ENCODE measurements at places on chromosomes 1 and 21. TPM values are rescaled to one million over a fixed set of nuclear protein-coding genes. Genes with fewer than 3 reads are reported as not detected.

PLA2G2C gene
- total RNA-seq = not detected

GATAD2B gene
- 97.0 TPM for total RNA-seq

C1orf87 gene
- not detected for total RNA-seq

FMO2 gene
- total RNA-seq = not detected

ELAPOR1 gene
- total RNA-seq = 15.4 TPM

- no peak for DNase-seq
Observed at GRCh38 chr21:37863842-37864241, 52.4 kb downstream of the KCNJ6 start.

- no peak for DNase-seq
Observed at GRCh38 chr1:89465201-89465600, 59.4 kb upstream of the LRRC8B start.

DNA sequence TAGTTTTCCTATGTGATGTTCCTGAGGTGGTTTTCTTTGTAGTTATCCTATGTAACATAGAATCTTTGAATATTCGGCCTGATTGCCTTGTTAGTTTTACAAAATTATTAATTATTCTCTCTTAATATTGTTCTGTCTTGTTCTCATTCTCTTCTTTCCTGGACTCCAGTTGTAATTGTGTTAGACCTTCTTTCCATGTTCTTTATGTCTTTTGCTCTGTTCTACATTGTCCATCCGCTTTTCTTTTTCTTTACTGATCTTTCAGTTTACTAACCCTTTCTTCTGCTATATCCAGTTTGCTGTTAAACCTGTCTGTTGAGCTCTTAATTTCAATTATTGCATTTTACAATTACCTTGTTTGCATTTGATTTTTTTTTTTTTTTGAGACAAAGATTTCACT lies 89.3 kb downstream of the PEX14 start:
- DNase-seq = no peak

DNA sequence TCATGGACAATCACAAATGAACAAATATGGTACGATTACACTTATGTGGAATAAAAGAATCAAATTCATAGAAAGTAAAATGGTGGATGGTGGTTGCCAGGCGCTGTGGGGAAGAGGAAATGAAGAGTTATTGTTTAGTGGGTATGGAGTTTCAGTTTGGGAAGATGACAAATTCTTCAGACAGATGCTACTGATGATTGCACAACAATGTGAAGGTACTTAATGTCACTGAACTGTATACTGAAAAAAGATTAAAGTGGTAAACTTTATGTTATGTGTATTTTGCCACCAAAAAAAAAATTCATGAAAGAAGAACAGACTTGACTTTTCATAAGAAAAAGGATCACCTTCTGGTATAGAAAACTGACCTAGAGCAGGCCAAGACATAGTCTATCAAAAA lies 745.6 kb upstream of the CXADR start:
- no peak for DNase-seq

- DNase-seq = no peak
Observed at GRCh38 chr1:17119773-17120480, 676 bp upstream of the PADI2 start.

DNA sequence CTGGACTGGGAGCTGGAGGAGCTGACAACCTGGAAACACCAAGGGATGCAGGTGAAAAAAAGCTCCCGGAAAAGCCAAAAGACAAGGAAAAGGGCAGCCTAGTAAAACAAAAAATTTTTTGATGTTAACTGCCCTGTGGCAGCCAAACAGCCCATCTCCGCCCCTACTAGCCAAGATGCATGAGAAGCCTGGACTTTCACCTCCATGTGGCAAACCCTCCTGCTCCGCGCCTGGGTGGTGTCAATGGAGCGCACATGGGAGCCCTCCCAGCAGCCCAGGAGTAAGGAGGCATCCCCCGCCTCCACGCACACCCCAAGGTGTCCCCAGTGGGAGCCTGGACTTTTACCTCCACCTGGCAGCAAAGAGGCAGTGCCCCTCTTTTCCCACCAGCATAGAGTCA lies 30.5 kb downstream of the LEMD1 start:
- no peak for DNase-seq

GRCh38 chr1:202279806-202280205 lies 61.9 kb downstream of the UBE2T start:
- DNase-seq = no peak

- DNase-seq = no peak
Observed at GRCh38 chr1:29256394-29256793, 20.1 kb downstream of the PTPRU start.

DNA sequence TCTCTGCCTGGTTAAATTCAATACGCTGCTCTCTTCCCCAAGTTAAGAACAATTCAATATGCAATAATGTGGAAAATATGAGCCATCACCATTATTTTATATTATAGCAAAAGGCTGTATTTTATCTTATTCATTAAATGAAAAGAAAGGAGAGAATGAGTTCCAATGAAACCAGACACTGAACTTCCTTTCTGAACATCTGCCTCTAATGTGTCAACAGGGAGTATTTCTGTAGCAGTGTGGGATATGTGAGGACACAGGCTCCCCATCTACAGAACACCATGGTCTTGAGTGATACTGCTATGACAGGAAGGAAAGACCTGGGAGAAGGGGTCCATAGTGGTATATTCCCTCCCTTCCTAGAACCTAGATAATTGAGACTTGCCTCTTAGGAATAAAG lies 46.3 kb downstream of the CASQ2 start:
- DNase-seq = no peak

GRCh38 chr1:194295685-194296084 lies 1109.3 kb upstream of the B3GALT2 start:
- peak; percentile 67 for DNase-seq

DNA sequence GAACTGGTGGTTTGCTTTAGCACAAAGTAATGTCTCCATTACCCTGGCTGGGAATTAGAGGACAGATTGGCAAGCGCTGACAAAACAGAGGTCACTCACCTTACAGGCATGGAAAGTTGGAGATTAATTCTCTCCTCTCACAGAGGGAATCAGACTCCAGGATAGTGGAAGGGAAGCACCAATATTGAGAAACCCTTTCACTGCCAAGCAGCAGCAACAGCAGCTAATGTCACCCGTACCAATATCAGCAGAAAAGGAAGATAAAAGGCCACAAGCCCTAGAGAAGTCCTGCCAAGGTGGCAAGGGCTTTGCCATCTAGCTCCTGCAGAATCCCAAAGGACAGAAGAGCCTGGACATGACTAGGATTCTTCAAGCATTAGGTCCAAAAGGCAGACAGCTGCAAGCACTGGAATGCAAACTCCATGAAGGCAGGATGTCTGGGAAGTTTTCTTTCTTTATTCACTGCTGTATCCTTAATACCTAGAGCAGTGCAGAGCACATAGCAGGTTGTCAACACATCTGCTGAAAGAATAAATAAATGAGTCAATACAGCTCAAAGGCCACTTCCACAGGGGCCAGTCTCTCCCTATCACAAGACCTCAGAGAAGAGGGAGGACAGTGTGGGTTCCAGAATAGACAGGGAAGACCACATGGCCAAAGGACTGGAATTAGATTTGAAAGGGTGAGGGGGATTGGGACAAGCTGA lies 57.2 kb downstream of the ERI3 start:
- no peak for DNase-seq

DNA sequence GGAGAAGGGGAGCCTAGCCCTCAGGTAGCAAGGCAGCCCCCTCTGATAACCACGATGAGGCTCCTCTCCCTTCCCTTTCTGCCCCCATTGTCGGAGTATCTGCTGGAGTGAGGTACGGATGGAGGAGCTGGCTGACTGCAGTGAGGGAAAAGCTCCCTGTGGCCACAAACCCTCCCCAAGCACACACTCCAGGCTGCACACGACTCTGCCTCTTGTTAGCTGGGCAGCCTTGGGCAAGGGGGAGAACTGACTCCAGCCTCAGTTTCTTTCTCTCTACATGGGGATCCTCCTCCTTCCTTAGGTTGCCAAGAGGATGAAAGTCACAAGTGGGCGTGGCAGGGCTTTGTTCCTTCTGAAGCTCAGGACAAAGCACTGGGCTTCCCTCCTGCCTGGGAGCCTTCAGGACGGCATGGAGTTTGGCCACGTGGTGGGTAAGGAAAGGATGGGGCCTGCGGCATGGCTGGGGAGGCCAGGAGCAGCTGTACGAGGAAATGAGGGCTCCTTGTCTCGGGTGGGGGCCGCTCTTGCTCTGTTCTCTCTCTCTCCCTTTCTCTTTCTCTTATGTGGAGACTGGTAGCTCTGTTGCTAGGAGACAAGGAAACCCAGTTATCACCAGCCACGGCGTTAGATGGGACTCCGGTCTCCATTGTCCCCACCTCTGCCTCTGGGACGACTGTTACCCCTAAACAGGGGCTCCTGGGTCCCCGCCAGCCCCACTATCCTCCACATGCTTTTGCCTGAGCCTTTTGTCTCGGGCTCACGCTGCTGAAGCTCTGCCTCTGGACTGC lies 39.7 kb downstream of the LRP8 start:
- DNase-seq = no peak

DNA sequence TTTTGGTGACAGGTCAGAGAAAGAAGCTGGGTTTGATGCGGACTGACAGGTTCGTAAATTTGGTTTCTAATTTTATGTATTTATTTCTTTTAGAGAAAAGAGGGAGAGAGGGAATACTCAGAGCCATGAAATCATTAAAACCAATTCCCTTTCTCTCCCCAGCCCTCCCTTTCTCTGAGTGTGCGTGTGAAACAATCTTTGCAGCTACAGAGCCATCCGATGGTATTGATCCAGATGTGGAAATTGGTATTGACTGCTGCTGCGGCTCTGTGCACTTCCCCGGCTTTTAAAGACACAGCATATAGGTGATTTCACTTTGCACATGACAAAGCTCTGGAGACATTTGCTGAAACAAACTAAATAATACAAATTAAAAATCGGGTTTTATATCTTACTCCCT lies 42.4 kb upstream of the PBX1 start:
- no peak for DNase-seq

- DNase-seq = no peak
Observed at GRCh38 chr1:145918992-145919939, 749 bp upstream of the PEX11B start.

DNA sequence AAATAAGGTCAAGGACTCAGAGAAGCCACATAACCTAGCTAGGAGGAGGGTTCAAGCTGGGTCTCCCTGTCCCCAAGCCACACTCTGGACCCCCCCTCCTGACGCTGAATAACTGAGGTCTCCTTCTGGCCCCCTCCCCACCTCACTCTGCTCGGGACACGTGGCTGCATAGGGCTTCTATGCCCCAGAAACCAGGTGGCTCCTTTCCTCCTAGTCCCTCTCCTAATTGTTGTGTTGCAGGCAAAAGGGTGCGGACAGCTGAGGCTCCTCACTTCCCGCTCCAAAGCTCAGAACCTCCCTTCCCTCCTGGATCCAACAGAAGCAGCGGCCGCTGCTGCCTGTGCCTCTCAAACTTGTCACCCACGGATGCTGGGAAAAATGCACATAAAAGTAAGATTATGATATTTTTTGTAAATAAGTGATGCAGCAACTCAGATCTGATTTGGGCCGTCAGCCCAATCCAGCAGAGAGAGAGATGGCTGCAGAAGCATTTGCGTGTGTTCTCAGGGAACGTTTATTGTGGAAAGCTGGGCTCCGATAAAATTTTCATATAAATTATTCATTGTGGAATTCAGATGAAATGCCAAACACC lies 40.8 kb upstream of the C1orf174 start:
- no peak for DNase-seq
